Activated naive CD4-positive, alpha-beta T cell (primary cell): ENCODE measurements at places on chromosomes 3 and 15.

DNA sequence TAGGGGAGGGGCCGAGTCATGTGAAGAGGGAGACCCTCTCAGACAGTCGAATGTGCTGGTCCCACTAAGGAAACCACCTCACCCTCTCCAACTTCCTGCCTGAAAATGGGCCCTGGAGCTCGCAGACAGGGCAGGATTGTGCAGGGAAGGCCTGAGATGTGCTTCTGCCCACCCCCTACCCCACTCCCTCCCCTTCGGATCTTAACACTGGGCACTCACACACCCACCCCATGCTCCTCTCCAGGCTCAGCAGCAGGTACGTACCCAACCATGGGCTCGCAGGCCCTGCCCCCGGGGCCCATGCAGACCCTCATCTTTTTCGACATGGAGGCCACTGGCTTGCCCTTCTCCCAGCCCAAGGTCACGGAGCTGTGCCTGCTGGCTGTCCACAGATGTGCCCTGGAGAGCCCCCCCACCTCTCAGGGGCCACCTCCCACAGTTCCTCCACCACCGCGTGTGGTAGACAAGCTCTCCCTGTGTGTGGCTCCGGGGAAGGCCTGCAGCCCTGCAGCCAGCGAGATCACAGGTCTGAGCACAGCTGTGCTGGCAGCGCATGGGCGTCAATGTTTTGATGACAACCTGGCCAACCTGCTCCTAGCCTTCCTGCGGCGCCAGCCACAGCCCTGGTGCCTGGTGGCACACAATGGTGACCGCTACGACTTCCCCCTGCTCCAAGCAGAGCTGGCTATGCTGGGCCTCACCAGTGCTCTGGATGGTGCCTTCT, 20.0 kb downstream of the ATRIP start:
- no peak for DNase-seq

DNA sequence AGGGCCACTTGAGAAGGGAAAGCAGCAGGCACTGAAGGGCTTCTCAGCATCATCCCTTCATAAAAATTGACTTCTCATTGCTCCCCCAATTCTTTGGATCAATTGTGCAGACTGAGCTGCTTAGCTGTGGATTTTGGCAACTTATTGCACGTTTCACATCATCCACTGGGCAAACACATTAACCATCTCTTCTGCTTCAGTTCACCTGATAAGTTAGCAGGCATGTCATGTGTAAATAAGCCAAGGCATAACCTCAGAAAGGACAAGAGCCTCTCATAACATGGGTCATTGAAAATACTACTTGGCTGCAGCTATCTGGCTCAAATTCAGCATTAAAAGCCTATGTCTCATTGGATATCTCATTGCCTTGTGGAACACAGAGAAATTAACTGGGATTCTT, 366.5 kb downstream of the LRRC3B start:
- DNase-seq: no peak

DNA sequence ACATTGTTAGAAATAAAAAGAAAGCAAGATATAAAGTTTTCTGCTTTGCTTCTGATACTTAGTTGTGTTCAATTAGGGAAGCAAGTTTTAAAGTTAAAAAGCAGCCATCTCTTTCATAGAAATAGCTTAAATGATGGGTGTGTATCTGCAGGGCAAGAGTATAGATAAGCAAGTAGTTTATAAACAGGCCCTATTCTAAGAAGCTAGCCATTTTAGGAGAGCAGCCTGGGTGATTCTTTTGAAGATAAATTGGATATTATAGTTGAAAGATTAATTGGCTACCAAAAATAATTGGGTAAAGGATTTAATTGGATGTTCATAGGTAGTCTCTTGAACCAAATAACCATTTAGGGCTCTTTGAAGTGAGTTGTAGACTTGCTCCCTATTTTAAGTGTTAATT, 5.6 kb downstream of the EIF3J start:
- no peak for DNase-seq

- no peak for DNase-seq
These were observed 6.6 kb upstream of the RAB11A start for GRCh38 chr15:65862682-65863081.
